ENCODE measurements at places on chromosomes 13 and 19.

- DNase-seq, result no peak
Measured at GRCh38 chr19:18895038-18895823, 727 bp downstream of the CERS1 start.

GRCh38 chr19:33392341-33393285 is 19.1 kb downstream of the CEBPG start:
- no peak for DNase-seq

DNA sequence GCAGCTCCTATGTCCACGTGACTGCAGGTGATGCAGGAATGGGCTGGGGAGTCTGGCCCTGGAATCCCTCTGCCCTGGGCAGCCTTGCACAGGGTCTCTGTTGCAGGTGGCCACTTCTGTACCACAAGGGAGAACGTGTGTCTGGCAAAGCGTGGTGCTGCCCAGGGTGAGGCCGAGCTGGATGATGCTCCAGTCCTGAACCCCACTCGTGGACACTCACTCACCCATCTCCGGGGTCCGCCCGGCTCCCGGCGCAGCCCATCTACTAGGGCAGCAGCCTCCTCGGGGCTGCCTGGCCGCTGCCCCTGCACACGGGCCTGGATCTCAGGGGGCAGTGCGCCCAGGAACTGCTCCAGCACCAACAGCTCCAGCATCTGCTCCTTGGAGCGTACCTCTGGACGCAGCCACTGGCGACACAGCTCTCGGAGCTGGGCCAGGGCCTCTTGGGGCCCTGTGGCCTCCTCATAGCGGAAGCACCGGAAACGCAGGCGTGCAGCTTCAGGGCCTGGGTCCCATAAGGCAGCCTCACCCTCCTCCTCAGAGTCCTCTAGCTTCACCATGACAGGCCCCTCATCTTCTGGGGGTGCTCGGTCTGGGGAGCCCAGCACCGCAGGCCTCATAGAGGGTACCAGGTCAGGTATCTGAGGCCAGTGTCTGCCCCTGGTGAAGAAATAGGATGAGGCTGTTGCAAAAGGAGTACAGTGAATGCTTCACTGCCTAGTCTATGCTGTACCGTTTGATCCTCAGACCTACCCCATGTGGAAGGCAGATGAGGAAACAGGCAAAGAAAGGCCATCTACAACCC is 2.2 kb downstream of the MZF1 start:
- no peak for DNase-seq

DNA sequence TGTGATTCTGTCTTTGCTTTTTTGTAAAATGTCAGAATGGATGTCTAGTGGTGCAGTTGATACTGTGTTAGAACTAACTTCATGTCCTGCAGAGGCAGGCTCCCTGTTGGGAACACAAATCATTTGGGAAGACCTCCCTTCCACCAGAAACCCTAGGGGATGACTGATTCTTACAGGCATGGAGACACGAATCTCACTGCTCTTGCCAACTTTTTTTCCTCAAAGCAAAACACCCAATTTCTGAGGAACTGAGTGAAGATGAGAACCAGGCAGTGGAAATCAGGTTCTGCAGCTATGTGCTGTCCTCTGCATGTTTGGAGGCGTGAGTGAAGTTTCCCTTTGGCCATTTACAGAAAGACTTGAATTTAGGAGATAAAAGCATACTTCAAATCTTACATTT is 87.5 kb upstream of the CSNK1A1L start:
- no peak for DNase-seq

GRCh38 chr19:17831419-17831888 is 10.1 kb upstream of the INSL3 start:
- DNase-seq, result no peak

DNA sequence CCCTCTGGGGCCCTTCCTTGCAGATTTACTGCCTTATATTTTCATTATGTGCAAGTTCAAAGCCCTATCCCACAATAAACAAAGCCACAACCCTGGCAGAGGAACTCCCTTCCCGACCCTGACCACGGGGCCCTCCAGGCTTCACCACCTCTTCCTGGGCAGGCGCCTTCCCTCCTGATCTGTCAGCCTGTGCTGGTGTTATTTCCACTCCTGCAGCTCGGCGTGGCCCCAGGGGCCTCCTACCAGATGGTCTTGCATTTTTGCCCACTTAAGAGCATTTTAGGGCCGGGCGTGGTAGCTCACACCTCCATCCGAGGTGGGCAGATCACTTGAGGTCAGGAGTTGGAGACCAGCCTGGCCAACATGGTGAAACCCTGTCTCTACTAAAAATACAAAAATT is 22.8 kb downstream of the SLC15A1 start:
- no peak for DNase-seq

DNA sequence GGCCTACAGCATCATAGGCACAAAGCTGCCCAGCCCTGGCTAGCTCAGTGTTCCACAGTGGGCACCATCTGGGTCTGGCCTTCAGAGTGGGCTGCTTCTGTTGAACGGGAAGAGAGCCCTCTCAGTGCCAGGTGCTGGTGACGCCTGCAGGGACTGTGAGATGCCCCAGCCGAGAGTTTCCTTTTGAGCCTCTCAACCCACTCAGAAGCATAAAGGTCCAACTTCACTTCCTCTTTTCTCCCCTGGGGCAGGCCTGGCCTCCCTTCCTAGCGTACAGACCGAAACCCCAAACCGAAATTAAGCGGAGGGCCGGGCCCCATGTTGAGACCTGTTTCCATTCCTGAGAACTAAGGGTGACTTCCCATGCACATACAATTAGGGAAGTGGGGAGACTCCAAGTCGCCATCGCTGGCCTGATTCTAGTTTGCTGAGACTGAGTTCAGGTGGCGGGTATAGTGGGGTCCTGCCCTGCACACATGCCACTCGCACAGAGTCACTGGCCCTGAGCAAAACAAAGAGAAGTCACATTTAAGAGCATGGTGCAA is 6.9 kb downstream of the RAB8A start:
- no peak for DNase-seq

DNA sequence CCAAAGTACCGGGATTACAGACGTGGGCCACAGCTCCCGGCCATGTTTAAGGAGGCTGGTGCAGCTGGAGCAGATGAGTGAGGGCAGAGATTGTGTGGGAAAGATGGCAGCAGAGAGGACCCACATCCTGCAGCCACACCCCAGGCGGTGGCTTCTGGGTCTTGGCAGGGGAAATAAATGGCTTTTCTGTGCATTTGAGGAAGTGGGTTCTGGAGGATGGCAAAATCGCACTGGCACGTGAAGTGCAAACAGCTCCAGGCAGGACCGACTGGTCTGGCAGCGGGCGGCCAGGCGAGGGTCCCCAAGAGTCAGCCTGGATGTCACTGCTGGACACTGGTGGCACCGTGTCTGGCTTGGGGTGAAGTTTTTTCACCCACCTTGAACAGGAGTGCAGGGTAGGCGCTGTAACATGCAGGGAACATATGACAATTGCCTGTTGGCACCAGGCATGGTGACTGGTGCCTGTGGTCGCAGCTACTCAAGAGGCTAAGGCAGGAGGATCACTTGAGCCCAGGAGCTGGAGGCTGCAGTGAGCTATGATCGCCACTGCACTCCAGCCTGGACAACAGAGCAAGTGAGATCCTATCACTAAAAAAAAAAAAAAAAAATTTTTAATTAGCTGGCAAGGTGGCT is 8.4 kb downstream of the B3GNT3 start:
- no peak for DNase-seq

- DNase-seq, result no peak
Measured at GRCh38 chr19:2181633-2181997, 17.9 kb downstream of the DOT1L start.

GRCh38 chr19:43469160-43469480 is 3.7 kb upstream of the LYPD3 start:
- DNase-seq, result no peak

GRCh38 chr19:35095667-35096368 is 19.8 kb upstream of the FXYD3 start:
- DNase-seq, result no peak

DNA sequence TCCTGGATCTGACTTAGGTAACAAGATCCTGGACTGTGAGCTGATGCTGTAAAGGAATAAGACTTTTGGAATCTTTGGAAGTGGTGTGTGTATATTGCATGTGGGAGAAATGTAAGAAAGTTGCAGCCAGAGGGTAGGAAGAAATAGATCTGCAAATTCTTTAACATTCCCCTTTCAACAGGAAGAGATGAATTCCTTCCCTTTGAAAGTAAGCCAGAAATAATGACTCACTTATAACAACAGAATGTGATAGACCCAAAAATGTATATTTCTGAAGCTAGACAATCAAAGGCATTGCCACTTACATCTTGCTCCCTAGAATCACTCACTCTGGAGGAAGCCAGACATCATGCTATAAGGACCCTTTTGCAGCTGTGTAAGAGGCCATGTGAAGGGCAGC is 9.8 kb upstream of the SIAH3 start:
- DNase-seq, result no peak

GRCh38 chr19:11963566-11964355 is 1.1 kb upstream of the ZNF763 start:
- peak; percentile 78 for DNase-seq

DNA sequence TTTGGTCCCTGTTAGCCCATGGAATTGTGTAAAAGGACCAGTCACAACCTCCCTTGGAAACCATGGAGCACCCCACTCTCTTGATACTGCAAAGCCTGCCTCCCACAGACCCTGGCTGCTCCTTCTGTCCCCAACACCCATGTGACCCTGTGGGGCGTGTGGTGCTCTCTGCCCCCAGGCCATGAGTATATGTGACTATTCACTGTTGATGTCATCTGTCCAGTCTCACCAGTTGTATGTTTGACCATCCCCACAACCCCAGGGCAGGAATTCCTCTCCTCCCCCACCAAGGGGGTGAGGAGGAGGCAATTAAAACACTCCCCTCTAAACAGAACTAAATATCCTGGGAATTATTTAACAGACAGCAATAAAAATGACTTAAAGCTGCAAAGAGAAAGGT is 35.2 kb downstream of the KCTD15 start:
- DNase-seq, result no peak

GRCh38 chr13:111533900-111534683 is 213.7 kb downstream of the TEX29 start:
- no peak for DNase-seq

DNA sequence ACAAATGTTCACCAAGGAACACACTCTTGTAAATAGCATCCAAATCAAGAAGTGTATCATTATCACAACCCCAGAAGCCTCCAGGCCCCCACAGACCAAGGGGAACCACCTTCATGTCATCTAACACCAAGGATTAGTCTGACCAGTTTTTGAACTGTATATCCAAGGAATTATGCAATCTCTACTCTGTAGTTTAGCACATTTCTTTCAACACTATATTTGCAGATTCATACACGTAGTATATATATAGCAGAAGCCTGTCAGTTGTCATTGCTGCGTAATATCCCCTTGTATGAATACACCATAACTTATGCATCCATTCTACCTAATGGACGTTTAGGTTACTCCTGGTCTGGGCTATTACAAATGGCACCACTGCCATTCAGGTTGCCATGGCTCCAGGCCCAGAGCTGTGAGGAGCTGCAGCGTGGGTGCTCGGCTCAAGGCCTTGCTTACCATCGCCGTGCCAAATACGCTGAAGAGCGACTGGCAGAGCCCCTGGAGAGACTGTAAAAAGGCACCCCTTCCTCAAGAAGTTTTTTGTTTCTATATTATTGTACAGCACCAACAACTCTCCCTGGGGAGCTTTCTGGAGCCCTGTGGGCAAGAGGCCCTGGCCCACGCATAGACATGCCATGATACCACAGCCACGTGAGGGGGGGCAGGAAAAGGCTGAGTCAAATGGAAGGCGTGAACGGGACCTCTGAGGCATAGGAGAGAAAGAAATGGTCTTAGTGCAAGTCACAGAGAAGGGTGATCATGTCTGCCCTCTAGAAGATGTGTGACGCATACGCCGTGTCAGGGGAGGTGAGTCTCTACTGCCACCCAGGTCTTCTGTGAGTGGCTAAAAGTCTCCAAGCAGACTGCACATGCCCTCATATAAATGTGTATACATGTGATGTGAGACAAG is 10.8 kb downstream of the LATS2 start:
- no peak for DNase-seq

DNA sequence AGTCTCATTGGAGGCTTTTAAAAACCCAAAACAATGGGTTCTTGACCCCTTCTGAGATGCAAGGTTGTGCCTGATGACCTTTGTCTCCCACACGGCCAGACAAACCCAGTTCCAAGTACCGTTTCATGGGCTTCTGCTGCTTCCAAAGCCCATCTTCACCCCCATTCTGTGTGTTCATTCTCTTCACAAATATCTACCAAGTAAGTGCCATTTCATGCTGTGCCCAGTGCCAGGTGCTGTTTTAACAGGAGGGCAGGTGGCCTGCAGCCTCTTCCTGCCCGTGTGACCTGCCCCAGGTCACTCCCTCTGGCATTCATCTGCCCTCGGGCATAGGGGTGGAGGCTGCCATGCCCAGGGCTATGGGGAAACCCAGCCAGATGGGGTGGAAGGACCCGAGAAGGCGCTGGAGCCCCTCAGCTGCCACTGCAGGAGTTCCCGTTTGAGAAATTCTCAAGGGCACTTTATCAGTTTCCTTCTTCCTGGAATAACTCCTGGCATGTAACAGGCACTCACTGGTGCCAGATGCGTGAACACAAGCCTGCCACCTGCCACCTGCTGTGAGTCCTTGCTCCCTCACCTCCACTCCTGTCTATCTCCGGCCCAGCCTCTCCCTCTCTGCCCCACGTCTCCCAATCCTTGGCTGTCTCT is 12.5 kb downstream of the CAPN12 start:
- no peak for DNase-seq

- DNase-seq, result no peak
Measured at GRCh38 chr19:5958074-5958850, 19.7 kb downstream of the RANBP3 start.

DNA sequence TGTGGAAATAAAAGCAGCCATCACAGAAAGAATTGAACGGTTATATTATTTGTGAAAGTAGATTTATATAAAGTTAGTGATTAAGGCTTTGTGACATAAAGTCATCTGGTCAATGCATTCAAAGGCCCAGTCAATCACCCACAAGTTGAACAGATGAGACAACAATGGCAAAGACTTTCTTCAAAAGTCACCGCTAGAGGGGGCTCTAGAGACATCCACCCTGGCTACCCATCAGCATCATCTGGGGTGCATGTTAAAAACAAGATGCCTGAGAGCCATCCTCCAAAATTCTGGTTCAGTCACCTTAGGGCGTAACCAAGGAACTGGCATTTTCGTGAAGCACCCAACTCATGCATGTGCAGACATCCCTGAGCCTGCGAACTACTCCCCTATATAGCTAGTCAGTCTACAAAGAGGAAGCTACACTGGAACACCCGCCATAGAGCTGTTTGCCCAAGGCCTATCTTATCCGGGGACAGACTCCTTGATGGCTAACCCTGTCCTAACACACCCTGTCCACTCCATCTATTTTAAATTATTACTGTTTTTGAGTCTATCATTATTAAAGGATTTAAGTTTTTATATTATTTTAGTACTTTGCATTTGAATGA is 970.5 kb downstream of the UQCRFS1 start:
- DNase-seq, result no peak

DNA sequence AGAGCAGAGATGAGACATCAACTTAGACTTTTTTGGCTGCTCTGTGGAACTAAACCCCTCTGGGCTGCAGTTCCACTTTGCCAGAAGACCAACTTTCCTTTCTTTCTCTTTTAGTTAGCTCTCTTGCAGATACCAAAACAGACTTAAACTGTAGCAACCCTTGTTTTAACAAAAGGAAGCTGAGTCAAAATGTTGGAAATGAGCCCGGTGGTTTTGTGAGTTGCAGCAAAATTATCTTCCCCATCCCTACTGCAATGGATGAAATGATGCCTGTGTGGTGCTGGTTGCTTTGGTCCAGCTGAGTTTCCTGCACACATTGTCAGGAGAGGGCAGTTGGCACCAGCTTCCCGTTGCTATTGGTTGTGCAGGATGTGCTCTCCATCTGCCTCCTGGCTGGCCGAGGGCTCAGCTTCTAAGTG is 115.3 kb downstream of the LRCH1 start:
- DNase-seq, result no peak
